ENCODE measurements at places on chromosomes 4 and X. TPM values are rescaled to one million over a fixed set of nuclear protein-coding genes. Genes with fewer than 3 reads are reported as not detected.
A peak's percentile ranks its signal among the peaks of the same experiment; 100 is the strongest.

Gene SYTL5
- total RNA-seq = not detected

- DNase-seq = no peak
Observed at GRCh38 chrX:111353793-111354192, 58.2 kb downstream of the DCX start.

GRCh38 chr4:17115583-17115982, 217.1 kb upstream of the LDB2 start:
- no peak for DNase-seq

DNA sequence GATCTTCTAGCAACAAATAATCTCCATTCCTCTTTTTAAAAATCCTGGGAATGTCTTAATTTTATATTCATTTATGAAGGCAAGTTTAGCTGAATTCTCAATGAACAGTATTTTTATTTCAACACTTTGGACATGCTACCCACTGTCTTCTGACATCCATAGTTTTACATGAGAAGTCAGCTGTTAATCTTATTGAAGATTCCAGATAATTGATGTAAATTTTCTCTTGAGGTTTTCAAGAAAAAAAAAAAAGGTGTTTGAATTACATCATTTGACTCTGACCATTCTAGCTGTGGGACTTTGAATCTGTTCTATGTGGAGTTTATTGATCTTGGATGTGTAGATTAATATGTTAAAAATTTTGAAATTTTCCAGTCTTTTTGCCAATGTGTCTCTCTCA, 28.0 kb downstream of the PDHA2 start:
- no peak for DNase-seq

DNA sequence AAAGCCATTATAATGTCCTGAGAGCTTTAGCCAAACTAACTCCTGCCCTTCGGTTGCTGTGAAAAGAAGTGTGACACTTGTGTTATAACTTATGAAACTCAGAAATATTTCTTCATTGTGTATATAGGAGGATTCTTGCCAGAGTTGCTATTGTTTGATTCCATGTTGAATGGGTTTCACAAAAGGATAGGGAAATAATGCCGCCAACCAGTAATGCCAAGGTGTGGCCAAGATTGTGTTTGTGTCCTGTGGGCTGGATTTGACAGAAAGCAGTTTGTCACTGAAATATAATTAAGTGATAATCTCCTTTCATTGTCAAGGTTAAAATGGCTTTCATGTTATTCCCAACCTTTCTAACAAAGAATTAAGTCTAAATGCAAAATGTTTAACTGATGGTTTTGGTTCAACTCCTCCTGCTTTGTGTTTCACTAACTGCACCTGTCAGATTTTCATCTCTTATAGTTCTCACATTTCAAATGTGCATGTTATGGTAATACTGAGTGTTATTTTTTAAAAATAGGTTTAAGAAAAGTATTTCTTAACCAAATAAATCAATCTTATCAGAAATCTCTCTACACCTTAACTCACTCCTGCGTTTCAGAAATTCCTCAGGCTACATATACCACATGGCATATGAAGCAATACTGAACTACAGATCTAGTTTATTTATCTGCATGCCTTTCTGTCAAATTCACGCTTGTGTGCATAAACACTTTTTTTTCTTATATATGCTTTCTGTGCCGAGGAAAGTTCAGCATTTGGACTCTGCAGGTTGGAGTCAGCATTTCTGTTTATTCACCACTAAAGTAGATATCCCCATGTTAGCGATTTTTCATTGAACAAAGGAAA, at the start of gene CLDN22:
Gene CLDN22, minus strand, starts transcription at position 66 of the 849 bp plus-strand sequence. Its CDS starts 58 bp downstream, at position 8.
- DNase-seq = no peak

Gene AFP
- not detected for total RNA-seq

DNA sequence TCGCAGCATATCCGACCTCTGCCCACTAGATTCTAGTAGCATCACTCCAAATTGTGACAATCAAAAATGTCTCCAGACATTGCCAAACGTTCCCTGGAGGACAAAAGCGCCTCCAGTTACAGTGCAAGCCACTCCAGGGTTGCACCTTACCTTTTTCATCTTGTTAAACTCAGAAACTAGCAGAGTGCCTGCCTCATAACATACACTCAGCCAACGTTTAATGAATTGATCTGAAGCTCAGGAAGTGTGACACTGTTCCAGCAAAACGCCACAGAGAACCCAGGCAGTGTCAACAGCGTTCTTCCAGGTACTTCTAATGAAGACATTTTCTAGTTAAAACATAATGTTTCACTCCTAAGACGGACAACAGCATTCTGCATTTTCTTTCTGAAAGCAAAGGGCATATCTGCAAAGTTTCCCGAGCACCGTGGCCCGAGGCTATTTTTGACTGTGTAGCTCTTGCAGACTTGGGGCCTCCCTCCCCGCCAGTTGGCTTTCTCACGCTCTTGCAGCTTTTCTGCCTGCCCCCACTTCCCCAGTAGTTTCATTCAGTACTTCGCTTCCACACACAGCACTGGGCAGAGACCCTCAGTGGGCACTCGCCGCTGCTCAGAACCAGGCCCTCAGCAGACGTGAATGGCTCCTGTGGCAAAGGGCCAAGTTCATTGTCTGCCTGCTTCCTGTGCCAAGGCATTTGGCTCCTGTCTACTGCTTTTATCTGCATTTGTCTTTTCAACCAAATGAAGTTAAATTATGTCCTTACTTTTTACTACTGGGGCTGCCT, 133.4 kb upstream of the TTC29 start:
- no peak for DNase-seq

DNA sequence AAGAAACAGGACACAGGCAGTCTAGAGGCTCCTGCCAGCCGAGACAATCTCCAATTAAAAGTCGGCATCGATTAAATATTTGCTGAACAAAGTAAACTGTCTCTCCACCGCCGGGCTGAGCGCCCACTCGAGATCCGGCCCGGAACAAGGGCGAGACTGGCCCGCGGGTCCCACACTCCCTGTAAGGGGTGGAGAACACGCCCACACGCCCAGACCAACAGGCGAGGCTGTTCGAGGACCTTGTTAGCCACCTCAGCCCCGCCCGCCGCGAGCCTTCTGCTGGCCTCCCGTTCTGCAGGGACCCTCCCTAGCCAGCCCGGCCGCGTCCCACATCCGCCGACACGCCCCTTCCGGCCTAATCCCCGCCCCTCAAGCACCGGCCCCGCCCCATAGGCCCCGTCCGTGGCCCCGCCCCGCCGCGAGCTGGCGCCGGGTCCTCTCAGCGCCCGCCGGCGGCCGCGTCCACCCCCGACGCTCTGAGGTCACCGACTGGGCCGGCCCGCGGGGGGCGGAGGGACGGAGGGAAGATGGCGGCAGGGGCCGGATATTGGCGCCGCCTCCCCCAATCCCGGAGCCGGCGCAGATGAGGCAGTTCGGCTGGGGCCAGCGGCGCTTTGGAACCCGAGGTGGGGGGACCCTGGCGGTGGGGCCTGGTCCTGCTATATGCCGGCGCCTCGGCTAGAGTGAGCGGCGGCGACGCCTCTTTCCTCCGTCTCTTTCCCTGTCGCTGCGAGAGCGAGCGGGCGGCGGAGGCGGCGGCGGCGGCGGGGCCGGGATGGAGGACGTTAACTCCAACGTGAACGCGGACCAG, at the start of gene SLAIN2:
Gene SLAIN2, plus strand, starts transcription at position 565 of the 811 bp plus-strand sequence. Its CDS starts 211 bp downstream, at position 776.
- DNase-seq = peak; percentile 100

DNA sequence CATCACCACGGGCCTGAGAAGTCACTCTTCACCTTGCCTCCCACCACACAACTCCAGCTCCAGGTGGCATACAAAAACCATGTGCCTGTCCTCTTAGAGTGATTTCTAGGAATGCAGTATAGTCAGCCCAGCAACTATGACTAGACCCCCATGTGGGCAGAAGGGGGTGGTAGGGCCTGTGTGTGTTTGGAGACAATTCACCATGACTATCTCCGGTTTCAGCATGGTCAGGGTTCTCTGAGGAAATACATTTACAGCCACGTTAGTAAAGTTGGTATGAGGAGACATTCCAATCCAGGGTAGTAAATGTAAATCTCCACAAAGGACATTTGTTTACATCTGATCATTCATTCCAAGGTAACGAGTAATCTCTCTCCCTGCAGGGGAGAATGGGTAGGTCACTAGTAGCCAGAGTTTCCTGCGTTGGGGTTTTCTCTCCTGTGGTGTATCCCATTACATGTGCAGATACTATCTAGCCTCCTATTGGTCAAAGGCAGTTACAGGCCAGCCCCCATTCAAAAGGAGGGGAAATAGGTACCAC, 4.2 kb upstream of the MTMR1 start:
- DNase-seq = no peak

Gene FRAS1
- not detected for total RNA-seq

DNA sequence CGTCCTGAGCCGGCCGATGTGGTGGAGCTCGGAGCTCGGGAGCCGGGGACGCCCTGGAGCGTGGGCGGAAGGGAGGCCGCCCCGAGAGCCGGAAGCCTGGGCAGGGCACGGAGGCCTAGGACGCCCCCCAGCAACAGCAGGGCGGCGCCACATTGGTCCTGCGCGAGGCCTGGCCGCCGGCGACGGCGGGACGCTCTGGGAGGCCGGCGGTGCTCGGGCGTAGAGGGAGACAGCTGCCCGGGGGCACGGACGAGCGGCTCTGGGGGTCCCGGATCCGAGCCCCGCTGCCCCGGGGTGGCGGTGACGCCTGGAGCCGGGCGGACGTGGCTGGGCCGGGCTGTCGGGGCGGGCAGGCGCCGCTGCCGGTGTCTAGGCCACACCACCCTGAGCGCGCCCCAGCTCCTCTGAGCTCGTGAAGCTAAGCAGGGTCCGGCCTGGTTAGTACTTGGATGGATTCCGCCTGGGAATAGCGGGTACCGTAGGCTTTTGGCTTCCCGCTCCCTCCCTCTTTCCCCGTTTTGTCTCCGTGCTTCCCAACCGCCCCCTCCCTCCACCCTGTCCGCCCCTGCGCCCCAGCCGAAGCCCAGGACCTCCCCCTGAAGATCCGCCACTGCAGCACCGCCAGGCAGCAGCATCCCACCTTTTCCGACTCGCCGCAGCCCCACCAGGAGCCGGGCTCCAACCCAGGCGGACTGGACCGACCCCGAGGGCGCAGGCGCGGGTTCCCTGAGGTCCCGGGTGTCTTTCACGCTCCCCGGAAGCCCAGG, 12.1 kb downstream of the FRG2 start:
- no peak for DNase-seq

DNA sequence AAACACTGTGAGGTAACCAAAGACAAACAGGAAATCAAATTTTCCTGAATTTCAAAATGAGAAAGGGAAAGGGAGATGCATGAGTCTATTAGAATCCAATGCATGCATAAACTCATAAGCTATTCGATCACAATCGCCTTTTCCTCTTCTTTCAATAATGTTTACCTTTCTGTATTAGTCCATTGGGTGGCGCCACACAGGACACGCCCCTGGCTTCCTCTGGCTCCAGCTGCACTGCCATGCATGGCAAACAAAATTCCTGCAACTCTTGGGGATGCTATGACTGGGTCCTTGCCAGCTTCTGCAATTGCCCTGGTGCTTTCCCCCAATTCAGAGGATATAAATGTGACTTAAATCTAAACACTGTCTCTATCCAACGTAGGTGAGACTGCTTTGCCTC, 424.5 kb upstream of the PCDH7 start:
- no peak for DNase-seq

- DNase-seq = no peak
Observed at GRCh38 chrX:114075073-114075673, 508.7 kb upstream of the HTR2C start.

- peak; percentile 60 for DNase-seq
Observed at GRCh38 chr4:122003335-122003734, 51.5 kb upstream of the TRPC3 start.

Gene CCNA2
- total RNA-seq = 73.4 TPM

- DNase-seq = no peak
Observed at GRCh38 chr4:153246446-153247115, 42.3 kb downstream of the TRIM2 start.

Gene MAPK10
- not detected for total RNA-seq

DNA sequence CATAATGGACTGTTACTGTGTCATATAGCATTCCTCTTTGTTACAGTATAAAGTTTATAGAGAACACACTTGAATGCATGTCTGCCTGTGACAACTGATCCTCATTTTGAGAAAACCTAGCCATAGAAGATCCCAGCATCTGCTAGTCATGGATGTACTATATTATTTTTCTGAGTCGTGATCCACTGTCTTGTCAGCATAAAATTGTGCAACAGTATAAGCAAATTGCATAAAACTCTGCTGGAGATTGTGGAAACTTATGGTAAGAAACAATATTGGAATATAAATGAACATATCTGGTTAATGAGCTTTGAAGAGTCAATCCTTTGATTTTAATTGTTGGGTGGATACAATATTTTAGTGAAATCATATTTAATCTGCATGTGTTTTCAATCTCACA, 3.6 kb downstream of the NEIL3 start:
- no peak for DNase-seq

DNA sequence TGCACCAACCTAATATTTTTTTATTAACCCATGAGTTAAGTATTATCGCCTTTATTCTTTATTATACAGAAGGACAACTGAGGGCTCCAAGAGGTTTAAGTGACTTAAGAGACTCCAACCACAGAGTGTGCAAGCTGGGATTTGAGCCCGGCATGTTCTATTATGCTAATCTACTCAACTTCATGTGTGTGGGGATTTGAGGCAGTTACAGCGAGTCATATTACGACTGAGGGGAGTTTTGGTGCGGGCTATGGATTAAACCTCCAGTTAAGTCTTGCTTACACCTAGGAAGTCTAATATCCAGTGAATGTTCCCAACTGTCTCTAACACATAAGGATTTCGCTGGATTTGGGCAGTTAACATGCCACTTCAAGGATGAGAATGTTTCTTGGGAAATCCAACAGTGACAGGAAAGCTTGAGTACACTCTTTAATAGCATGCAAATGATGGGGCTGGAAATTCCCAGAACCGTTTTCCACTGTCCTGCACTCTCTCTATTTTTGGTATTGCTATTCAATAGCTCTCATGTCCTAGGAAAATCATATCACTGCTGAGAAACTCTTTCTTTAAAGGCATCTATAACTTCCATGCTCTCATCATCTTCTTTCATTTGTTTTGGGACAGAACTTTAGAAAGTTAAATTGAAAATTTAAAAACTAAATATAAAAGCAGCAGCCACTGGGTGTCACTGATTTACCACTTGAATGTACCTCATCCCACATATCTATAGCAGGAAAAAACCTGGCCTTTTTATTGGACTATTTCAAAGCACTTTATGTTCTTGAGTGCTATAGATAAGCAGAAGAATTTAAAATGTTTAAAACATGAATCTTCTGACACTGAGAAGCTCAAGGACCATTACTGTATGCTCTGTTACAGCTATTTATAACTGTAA, 165.1 kb upstream of the TTC29 start:
- no peak for DNase-seq

DNA sequence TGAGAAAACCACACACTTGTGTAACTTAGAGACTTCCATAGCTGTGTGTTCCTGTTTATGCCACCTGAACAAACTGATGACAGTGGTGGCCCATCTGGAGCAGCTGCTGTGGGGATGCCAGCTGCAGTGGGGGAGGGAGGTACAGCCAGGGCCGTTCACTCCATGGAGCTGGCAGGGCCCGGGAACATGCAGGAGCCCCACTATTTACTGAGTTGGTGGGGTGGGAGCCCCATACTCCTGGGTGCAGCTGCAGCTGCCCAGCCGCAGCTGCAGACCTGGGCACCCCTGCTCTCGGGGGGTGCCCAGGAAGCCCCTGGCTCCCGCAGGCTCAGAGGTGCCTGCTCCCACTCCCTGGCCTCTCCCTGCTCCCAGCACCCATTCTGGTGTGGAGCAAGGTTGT, 398.6 kb upstream of the RASGEF1B start:
- DNase-seq = no peak

GRCh38 chrX:72274526-72274925, 2.5 kb downstream of the RPS4X start:
- DNase-seq = no peak

Gene C1QTNF7
- total RNA-seq = not detected
